ENCODE measurements at places on chromosomes 2 and 18.

- no peak for DNase-seq
These were observed 2.8 kb downstream of the ASB18 start for GRCh38 chr2:236261452-236261851.

DNA sequence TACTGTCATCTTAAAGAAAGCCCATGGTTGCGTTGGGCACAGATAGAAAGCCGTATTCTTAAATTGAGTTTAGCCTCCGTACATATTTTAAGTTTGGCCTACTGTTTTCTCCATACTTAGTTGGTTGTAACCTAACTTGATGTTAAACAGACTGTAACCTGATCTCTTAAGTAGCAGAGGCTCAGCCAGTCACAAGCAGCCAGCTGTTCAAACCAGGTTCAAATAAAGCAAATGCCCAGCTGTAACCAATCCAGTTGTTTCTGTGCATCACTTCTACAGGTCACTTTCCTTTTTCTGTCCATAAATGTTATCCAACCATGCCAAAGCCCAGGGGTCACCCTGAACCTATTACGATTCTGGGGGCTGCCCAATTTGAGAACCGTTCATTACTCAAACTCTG is 10.0 kb upstream of the THADA start:
- no peak for DNase-seq

DNA sequence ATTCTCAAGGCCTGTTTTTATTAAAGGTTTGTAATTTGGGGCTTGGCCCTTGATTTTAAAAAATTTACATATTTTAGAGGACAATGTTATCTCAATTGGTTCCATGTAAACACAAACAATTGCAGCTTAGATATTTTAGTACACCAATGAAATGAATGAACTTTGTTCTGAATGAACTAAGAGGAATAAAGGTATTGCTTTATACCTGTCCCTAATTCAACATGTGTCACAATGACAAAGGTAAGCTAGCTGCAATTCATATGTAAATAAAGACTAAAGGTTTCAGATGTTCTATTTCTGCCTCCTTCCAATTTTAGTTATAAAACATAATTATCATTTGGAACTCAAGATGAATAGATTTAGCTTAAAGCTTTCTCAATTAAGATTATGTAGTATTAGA is 11.4 kb downstream of the HOXD1 start:
- DNase-seq, result no peak

GRCh38 chr18:67788310-67789164 is 272.0 kb upstream of the DSEL start:
- no peak for DNase-seq

GRCh38 chr18:54480616-54481015 is 110.4 kb upstream of the DYNAP start:
- no peak for DNase-seq

GRCh38 chr18:39031647-39032046 is 1466.0 kb upstream of the CELF4 start:
- no peak for DNase-seq

DNA sequence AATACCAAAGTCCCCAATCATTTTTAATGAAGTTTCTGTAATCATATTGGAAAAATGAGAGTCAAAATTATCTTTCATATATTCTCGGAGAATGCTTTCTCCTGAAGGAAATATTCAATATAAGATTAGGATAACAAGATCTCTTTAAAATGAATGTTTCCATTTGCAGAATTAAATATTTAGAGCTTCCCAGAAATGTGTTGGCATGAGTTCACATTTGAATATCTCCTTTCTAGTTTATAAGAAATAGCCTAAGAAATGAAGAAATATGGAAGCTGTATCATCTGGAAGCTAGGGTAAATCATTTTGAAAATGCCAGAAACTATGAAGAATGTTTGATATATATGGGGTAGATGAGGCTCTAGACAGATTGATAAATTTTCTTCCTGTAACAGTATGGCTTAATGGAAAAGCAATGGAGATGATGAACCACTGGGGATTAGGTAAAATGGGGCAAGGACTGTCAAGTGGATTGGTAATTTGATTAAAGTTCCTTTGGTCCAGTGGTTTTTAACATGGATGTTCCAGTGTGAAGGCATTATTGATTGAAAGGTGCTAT is 184.6 kb upstream of the ZNF804A start:
- DNase-seq, result no peak

- DNase-seq, result no peak
These were observed 6.9 kb upstream of the CRIM1 start for GRCh38 chr2:36348721-36349120.

DNA sequence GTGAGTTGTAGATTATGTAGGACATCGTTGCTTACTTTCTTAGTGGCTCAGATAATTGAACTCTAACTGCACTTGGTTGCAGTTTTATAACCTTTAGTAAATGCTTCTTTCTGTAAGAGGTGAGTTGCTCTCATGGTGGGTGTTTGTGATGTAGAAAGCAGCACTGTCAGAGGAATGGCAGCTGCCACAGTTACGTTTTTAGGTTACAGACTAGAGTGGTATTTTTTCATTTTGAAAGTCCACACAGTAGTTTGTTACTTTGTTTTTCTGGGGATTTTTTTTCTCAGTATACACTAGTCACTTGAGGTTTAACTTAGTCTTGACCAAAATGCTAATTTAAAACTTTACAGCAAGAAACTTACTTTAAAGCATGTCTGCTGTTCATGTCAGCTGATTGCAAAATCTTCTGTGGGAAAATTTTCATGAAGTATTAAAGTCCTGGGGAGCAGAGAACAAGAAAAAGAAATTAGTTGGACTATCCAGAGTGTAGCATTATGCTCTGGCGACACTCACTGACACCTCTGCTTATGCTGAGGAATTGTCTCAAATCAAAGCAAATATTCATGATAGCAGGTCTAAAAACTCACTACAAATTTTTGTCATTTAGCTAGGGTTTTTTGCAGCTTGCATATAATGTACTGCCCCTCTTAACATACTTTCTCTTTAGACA is 14.8 kb downstream of the AFTPH start:
- no peak for DNase-seq

- DNase-seq, result no peak
These were observed 27.6 kb upstream of the SNED1 start for GRCh38 chr2:240970816-240971215.

DNA sequence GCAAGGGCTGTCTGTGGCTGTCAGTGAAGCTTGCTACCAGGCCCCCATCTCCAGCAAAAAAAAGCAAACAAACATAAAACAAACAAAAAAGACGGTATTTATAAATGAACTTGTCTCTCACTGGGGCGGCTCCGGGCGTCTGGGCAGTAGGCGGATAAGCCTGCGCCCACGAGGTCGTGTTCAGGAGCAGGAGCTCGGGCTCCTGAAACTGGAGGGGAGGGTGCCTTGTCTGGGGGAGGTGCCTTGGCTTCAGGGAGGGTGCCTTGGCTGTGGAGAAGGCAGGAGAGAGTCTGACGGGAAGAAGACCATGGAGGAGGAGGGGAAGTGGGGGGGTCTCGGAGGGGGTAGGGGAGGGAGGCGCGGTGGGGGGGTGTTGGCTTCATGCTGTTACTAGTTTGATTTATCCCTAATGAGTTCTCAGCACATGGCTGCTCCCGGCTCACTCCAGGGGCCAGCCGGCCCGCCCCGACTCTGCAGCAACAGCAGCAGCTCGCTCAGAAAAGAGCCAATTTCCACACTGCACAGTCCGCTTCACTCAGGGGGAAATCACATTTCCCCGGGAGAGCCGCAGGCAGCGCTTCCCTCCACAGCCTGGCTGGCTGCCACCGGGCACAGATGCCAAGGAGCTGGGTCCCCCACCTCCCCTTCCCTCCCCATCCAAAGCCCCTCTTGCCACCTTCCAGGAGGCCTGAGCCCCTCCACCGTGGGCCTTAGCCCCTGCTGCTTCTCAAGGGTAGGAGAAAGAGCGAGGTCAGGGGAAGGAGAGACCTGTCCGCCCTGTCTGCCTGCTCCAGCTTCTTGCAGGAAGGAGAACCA is 38.7 kb downstream of the PSD4 start:
- peak; percentile 68 for DNase-seq

GRCh38 chr2:173231042-173231441 is 123.6 kb upstream of the CDCA7 start:
- no peak for DNase-seq

DNA sequence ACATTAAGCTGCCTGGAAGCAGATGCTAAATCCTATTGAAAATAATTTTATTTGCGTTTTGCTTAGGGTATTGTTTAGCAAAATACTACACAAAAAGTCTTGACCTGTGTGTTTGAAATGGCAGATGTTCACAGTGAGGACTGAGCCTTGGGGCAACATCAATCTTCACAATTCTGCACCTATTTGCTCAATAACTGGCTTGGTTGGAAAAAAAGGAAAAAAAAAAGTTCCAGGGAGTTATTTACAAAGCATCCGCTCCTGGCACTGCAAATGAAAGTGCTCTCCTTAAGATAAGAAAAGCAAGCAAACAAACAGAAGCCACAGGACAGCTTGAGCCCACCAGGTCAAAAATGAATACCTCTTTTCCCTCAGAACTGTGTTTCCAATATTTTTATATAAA is 77.7 kb downstream of the MAP2 start:
- DNase-seq, result no peak

- no peak for DNase-seq
These were observed 144.6 kb downstream of the AKAIN1 start for GRCh38 chr18:5052491-5052890.
